ENCODE measurements at places on chromosomes 2 and 18.

- DNase-seq, result no peak
Observed at GRCh38 chr2:6358985-6359384, 506.7 kb downstream of the CMPK2 start.

GRCh38 chr2:669323-669722 lies 7.9 kb downstream of the TMEM18 start:
- no peak for DNase-seq

GRCh38 chr2:63047321-63048279 lies 3.0 kb upstream of the OTX1 start:
- DNase-seq, result no peak

DNA sequence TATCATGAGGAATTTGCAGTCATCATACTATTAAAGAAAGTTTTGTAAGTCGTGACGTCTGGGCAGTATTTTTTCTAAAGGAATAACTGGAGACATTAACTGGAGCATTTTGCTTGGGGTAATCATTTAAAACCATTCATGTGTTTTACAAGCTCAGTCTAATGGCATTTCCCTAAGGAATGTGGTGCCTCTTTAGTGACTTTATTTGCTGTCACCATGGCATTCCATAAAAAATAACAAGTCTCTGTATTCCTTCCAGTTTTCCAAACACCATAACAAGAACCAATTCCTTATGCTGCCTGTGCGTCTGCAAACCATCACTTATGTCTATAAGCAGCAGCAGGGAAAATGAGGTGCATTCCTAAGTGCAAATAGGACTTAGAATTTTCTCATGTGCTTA lies 82.8 kb downstream of the EPB41L3 start:
- DNase-seq, result no peak

DNA sequence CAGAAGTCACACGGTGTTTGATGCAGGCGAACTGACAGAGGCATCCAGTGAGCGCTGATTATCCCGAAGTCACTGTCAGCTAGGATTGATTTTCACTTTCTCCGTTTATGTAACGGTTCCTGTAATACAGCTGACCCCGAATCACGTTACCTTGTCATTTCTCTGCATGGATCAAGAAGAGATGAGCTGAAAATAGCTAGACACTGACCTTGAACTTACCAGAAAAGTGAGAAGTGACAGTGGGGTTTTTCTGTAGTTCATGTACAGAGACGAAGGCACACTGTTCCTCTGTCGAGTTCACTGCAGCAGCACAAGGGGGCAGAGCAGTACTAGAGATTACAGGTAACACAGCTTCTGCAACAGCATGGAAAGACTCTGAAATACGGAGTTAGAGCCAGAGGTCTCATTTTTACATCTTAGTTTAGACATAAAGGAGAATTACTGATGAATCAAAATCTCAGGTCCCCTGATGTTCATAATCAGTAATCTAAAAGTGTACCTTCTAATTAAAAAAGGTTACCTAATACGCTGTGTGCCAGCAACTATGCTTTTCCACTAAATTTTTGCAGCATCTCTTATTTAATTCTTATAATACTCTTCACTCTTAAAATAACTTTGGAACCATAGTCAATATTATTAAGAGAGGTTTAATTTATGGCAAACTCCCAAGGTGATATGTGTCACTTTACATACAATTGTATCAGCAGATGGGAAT lies 33.1 kb downstream of the ARHGAP15 start:
- DNase-seq, result peak; percentile 12

DNA sequence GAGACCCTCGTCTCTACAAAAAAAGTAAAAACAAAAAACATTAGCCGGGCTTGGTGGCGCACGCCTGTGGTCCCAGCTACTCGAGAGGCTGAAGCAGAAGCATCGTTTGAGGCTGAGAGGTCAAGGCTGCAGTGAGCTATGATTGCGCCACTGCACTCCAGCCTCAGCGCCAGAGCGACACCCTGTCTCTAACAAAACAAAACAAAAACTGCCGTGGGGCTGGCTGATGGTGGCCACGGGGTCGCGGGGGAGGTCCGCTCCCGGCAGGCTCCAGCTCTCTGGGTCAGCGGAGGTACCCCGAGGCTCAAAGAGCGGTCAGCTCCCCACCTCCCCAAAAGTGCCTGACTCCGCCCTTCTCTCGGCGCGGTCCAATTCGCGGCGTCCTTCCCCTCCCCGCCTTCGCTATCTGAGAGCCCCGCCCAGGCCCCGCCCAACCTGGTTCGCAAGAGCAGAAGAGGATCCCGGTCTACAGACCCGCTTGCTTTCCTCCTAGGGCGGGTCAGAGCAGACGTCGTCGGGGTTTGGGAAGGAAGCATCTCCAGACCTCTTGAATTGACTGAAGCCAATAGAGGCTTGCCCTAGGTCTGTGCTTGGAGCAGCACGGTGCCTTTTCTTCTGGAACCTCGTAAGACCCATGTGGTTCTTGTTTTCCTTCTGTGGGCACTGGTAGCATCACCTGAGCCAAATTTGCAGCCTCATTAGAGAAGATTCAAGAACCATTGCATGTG lies 7.8 kb downstream of the RAX start:
- peak; percentile 33 for DNase-seq

GRCh38 chr2:136247204-136247950 lies 129.4 kb upstream of the CXCR4 start:
- no peak for DNase-seq

DNA sequence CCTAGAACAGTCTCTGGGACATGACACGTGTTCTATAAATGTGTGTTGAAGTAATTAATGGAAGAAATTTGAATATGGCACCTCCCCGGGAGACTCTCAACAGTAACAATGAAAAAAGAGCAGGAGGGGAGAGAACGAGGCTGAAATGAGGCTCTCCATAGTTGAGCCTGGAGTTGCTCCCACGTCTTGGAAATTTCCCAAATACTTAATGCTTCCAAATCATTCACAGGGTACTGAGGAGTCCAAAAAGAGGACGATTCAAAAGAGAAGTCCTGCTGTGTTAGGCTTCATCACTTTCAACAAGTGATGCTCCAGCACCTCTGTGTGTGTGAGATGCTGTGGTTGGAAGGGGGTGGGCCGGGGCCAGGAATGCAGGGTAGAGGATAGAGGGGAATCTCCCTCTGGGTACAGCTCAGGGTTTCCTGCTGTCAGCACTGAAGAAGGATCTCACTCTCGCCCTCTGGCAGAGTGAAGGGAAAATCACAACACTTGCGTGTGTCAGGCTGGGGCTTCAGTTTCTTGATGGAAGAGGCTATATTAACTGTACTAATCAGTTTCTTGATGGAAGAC lies 18.1 kb upstream of the ZNF407 start:
- DNase-seq, result no peak

DNA sequence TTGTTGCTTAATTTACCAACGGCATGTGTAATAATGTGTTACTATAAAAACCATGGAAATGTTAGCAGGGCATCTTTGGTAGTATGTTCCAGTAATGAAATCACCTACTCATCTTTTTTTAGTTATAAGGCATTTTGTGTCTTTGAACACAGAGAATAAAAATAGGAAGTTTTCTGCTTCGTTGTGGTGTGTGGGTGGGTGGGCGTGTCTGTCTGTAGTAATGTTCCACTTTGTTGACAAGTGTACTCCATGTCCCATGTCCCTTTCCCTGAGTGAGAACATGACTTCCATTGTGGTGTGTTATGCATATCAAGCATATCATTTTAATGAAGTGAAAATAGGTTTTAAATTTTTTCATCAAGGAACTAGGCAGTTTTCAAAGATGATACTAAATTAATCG lies 149.3 kb downstream of the VWC2L start:
- no peak for DNase-seq

DNA sequence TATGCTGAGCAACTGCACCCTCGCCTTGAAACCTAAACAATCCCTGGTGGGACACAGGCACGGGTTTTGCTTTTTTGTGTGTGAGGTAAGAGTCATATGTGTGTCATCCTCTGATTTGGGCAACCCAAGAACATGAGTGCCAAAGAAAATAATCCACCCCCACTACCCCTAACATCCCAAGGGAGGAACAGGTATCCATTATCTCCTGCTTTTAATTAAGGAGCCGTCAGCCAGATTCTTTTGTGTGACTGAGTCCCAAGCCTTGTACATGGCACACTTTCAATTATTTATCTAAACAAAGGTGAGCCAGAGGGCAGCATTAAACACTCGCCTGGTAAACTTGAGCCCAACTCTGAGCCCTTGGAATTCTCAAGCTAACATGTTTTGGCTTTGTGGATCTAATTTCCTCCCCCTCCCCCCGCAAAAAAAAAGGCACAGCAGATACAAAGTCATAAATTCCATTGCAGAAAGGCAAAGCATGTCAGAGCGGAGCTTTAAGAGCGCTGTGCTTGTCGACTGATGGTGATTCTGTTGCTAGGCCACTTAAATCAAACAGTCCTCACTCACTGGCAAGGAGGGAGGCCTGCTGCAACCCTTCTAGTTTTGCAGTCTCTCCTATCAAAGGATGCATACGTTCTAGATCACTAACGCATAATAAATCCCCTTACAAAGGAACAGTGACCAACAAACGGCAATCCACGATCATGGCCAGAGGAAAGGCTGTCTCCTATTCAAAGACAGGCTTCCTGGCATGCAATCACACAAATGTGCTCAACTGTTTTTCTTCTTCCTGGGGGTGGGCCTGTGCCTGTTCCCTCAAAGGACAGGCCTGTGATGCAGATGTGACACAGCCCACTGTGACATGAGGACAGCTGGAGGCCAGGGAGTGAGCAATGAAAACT lies 143.5 kb upstream of the LMAN1 start:
- DNase-seq, result peak; percentile 58

GRCh38 chr2:201907563-201907881 lies 101.2 kb downstream of the CDK15 start:
- DNase-seq, result no peak

DNA sequence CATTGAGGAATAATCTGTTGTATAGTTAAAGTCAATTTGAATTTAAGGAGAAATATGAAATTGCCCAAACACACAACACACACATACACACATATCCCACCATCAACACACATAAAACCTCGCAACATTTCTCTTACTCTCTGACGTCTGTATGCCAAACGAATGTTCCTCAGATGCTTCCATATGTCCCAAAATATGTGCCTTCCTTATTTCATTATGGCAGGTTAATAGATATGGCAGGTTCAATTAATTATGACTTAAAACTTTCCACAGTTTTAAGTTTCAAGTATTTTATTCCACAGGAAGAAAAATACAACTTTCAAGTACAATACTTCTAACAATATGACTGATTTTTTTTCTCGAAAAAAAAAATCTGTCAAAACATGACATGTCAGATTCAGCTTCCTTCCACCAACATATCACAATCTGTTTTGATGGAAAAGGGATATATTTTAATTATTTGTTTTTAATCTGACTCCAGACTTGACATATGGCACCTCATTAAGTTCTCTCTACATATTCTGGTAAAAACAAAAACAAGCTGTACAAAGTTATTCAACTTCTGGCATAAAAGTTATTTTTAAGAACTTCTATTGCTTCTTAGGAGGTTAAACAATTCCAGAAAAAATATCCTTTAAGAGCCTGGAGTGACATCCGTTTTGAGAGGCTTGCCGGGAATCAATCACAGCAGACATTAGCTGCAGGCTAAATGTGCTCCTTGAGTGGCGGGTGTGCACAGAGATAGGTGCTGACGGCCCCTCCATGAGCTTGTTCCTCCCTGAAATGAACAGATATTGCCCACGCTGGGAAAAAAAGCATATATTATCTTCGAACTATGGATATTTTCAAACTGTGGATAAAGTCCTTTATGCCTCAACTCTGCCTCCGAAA lies 812.7 kb downstream of the DCDC2C start:
- DNase-seq, result no peak

DNA sequence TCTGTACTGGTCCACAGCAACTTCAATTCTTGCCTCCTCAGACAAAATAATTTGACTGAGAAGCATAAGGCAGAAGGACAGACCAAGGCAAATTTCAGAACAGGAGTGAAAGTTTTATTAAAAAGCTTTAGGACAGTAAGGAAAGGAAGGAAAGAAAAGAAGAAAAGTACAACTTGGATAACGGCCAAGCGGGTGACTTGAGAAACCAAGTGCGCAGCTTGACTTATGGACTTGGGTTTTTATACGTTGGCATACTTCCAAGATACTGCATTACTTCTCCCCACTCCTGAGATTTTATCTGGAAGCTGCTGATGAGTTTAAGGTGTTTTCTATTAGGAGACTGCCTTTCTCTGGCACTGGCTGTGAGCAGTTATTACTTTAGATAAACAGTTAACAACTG lies 64.7 kb downstream of the CCDC178 start:
- no peak for DNase-seq

- no peak for DNase-seq
Observed at GRCh38 chr2:239300242-239300641, 100.6 kb downstream of the HDAC4 start.

DNA sequence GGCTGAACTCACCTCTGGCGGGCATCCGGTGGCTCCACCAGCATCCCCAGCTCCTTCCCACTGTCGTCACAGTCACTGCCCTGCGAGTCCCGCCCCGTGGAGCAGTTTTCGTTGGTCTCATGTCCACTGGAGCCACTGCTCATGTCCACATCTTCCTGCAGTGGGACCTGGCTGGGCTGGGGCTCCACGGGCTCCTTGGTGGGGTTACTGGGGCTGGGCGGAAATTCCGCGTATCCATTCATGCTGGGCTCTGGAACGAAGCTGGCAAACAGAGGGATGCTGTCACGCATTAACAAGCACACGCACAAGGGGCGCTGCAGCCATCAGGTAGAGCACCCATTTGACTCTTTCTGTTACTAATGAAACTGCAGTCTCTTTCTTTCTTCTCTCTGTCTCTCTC lies 10.7 kb downstream of the PER2 start:
- no peak for DNase-seq

GRCh38 chr2:120267348-120267747 lies 14.7 kb downstream of the RALB start:
- DNase-seq, result no peak

DNA sequence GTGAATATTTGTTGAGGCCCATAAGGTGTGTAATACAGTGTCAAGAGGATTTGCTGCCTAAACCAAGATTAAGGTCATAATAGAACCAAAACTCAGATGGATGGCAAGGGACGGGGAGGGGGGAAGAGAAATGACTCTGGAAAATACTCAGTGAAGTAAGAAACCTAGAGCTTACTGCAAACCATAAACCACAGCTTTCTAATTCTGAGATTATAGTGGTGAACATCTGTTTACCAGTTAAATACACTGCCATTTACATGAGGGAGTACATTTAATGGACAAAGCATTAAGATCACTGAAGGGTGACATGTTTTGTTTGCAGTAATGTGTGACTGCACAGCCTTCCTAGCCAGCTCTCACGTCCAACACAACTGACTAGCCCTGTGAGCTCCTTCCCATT lies 19.8 kb downstream of the EVX2 start:
- DNase-seq, result no peak

GRCh38 chr2:239288951-239289511 lies 111.8 kb downstream of the HDAC4 start:
- no peak for DNase-seq

Measured in RWPE1 (cell line).